HAP-1 (cell line): ENCODE measurements at places on chromosomes 11 and 22.

GRCh38 chr11:77568306-77568705 lies 21.4 kb upstream of the AQP11 start:
- no peak for DNase-seq

DNA sequence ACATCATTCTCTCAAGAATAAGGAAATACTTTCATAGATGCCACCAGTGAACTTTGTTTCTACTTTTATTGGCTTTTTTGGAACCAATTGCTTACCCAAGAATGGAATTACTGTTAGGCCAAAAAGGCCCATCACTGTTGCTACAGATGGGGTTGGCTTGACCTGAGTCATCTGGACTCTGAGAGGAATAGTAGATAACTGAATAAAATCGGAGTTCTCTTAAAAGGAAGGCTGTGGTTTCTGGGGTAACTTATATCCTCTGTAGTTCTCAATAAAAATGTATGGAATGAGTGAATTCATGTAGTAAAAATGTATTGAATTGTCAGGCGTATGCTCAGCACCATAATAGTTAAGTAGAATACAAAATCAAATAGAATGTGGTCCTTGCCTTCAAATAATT lies 56.6 kb downstream of the ARHGEF12 start:
- no peak for DNase-seq

DNA sequence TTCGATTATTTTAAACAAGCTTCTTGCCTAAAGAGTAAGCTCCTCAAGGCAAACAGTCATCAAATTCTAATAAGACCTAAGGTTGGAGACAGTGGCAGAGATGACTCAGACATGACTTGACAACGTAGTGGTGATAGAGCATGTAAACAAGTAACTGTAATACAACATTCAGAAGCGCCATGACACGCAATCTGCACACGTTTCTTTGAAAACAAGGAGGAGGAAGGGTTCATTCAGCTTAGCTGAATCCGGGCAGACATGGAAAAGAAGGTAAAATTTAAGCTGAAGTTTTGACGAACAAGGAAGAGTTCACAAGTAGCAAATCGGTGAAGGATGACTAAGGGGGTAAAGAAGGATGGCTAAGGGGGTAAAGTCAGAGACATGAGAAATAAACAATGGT lies 152.4 kb upstream of the ZC3H12C start:
- no peak for DNase-seq

DNA sequence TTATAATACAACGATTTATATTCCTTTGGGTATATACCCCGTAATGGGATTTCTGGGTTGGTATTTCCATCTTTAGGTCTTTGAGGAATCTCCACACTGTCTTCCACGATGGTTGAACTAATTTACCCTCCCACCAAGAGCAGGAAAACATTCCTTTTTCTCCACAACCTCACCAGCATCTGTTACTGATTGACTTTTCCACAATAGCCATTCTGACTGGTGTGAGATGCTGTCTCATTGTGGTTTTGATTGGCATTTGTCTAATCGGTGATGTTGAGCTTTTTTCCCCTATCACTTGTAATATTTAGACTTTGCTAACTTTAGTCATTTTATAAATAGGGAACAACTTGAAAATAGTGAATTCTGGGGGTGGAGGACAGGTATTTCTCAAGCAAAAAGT lies 58.1 kb downstream of the PPFIA1 start:
- DNase-seq, result no peak

DNA sequence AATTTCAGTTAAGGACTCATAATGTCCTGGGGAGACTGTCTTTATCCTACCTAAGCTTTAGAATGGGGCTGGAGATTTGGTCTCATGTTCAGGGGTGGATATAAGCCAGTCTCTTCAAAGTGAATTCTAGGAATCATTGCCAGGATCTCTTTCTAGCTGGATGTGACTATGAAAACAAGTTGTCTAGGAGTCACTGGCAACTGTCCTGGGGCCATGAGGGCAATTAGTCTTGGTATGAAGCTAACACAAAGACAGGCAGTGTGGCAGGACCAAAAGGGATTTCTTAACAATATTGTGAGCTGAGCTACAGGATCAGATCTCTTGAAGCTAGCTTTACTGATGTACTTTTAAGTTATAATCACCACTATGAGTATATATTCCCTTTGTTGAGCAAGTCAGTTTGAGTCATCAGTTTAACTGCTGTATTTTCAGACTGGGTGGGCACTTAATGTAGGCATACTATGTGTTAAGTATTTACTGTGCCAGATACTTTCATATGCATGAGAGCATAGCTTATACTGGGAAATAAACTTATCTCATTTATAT lies 390.0 kb upstream of the CCDC90B start:
- DNase-seq, result no peak

DNA sequence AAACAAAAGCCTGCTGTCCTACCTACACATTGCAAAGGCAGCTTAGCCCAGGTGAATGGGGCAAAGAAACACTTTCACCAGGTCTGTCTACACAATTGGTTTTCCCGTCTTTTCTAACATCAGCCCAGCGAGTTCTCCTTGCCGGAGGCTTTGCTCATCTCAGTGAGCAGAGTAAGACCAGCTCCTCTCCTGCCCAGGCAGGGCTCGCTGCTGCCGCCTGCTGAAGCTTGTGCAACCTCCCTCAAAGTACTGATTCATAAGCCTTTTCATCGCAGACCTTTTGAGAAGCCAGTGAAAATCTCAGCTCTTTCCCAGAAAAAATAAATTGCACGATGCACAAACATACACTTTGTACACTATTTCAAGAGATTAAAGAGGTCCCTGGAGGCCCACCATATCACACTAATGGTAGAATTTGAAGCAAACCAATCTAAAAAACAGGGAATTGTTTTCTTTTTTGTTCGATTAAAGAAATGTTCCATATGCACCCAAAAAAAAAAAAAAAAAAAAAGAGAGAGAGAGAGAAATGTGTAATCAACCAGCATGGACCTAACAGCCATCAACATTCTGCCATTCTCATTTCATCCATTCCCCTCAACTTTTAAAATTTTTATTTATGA lies 328.1 kb upstream of the MPPED2 start:
- peak; percentile 76 for DNase-seq

GRCh38 chr11:43282607-43283440 lies 29.0 kb upstream of the API5 start:
- peak; percentile 42 for DNase-seq

GRCh38 chr11:117188620-117189081 lies 10.1 kb downstream of the SIDT2 start:
- no peak for DNase-seq

GRCh38 chr11:118046051-118046963 lies 30.6 kb upstream of the TMPRSS4 start:
- no peak for DNase-seq

- DNase-seq, result peak; percentile 2
Measured at GRCh38 chr22:49207008-49208003, 620.4 kb downstream of the BRD1 start.

DNA sequence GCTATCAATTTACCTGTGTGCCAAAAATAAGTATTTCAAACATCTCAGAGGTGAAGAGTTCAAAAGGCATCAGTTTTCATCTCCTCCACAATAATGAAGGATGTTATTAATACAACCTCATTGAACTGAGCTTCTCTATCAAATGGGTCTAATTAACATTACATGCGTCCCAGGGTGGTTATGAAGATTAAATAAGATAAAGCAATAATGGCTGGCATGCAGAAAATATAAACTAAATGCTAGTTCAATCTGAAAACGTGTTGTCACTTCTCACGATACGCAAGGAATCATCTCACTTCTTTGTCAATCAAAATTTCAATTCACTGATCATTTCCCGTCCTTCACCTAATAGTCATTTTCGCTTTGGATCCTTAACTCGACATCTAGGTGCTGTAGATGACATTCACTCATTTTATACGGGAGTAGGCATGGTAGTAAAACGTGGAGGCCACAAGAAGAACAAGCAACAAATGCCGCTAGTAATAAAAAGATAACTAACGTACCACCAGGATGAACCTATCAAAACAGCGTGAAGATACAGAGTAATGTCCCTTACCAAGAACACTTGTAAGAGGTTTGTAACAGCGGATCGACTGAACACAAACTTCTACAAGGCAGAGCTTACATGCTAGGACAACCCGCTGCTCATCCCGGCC lies 918 bp downstream of the CHORDC1 start:
- no peak for DNase-seq
